ENCODE measurements at places on chromosomes 1 and 21. TPM values are rescaled to one million over a fixed set of nuclear protein-coding genes. Genes with fewer than 3 reads are reported as not detected.

Gene CRNN
- not detected for total RNA-seq

Gene HES3
- not detected for total RNA-seq

DNA sequence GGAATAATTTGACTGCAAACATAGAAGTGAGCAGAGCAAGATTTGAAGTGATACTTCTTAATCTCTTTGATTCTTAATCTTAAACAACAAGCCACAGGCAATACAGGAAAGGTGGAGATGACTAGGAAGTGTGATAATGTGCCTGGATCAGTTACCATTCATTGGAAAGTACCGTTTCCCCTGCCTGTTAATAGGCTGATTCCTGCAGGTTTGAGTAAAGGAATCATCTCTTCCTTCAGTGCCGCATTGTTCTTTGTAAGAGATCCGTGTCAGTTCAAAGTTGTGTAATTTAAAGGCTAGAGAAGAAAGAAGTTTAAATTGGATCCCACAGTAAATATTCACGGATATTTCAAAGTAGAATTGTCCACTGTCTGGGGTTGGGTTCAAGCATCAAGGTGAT lies 43.5 kb upstream of the BCL10 start:
- DNase-seq, result no peak

DNA sequence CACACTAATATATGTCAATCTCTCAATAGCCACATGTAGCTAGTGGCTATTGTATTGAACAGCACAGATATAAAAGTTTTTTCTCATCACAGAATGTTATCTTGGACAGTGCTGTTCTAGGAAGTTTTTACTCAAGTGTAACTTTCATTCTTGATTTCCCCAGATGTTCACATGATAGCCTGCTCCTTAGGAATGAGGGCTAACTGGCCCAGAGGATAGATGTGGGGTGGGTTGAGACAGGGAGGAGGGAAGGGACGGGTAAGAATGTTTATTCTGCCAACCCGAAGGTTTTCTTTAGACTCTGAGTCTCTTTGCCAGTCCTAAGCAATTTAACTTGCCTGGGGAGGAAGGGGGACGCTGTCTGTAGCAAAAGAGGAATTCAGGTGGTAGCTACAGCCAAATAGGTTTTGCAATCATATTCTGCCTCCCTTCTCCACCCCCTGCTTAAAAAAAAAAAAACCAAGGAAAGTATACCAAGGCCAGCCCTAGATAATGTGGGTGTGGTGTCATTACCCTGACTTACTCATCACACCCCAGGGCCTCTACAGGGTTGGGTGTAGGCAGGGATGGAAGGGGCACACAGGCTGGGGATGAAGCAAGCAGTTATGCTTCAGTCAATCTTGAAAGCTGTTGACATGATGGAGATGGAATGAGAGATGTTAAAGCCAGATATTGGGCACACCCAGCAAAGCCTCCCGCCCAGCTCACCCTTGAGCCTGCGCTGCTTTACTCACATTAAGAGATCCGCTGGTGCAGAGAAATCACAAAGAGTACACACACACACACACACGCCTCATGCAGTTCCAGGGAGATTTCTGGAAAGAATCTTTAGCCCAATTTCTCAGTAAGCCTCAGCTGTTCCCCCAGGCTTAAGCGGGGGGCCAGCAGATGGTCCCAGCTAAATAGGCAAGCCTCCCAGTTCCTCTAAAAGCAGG lies 59.9 kb downstream of the PLXNA2 start:
- no peak for DNase-seq

DNA sequence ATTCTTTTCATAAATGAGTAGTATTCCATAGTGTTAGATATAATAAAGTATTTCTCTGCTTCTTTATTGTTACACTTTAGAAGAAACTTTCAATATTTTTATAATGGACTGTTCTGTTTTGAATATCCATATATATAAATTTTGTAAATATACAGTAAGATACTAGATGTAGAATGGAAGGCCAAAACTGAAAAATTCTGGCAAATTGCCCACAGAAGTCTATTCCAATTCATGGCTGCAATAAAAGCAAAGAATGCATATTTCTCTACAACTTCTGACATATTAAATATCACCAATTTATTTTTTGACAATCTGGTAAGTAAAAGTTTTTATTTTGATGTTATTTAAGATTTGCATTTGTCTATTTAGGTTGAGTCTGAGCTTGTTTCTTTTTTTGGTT lies 532.5 kb downstream of the NCAM2 start:
- no peak for DNase-seq

DNA sequence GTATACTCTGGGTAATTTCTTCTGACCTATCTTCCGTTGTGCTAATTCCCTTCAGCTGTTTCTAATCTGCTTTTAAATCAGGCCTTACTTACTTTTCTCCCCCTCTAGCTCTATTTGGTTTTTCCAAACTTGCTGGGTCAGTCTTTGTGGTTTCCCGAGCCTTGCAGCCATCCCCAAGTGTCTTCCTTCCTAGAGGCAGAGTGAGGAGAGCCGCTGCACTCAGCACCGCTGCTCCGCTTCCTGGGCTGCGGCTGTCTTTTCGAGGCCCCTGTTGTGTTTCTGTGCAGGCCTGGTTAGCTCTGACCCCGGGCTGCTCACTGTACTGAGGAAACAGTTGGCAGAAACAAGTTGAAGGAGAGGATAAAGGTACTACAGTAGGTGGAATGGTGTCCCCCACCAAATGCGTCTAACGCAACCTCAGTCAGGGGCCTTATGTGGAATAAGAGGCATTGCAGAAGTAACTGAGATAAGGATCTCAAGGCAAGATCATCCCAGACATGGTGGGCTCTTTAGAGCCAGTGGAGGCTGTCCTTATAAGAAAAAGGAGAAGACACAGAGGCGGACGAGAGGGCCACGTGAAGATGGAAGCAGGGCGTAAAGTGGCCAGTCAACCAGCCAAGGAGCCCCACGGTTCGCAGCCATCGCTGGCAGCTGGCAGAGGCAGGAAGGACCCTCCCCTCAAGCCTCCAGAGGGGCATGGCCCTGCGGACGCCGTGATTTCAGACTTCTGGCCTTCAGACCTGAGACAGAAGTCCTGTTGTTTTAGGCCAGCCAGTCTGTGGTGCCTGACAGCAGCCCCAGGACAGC lies 10.5 kb downstream of the WNT9A start:
- DNase-seq, result no peak

Gene NR5A2
- 0.10 TPM for total RNA-seq

- DNase-seq, result no peak
Measured at GRCh38 chr1:46451948-46452930, 37.4 kb upstream of the DMBX1 start.

DNA sequence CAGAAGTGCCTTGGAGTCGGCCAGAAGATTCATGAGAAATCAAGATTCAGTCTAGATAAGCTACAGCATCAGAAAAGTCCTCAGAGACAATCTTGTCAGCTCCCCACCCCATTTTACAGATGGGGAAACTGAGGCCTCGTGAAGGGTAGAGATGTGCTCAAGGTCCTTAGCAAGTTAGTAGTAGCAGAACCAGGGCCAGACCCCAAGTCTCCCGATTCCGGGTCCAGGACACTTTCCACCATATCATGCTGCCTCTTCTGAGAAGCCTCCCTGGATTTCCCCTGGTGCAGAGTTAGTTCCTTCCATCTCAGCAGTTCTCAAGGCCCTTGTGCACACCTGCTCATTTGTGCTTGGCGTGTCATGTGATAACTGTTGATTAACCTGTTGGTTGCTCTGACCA lies 91.5 kb upstream of the ACTL8 start:
- DNase-seq, result no peak

GRCh38 chr1:172069534-172069933 lies 228.2 kb downstream of the DNM3 start:
- DNase-seq, result no peak

GRCh38 chr1:76503100-76503499 lies 364.2 kb upstream of the ST6GALNAC5 start:
- DNase-seq, result no peak

DNA sequence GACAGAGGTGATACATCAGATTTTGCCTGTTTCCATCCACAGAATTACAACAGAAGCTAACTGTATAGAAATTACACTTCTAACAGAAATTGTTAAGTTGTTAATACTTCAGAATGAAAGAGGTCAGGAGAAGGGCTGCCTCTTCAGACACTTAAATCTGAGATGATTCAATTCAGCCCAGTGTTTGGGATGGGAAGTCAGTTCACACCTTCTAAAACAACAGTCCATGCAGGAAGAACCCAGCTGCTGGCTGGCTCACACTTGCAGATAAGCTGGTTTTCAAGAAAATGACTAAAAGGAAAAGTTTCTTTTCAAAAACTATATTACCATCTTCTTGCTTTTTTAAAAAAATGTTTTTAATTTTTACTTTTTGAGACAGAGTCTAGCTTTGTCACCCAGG lies 132.4 kb downstream of the SMYD2 start:
- no peak for DNase-seq

GRCh38 chr21:39649526-39649925 lies 36.8 kb downstream of the B3GALT5 start:
- no peak for DNase-seq

DNA sequence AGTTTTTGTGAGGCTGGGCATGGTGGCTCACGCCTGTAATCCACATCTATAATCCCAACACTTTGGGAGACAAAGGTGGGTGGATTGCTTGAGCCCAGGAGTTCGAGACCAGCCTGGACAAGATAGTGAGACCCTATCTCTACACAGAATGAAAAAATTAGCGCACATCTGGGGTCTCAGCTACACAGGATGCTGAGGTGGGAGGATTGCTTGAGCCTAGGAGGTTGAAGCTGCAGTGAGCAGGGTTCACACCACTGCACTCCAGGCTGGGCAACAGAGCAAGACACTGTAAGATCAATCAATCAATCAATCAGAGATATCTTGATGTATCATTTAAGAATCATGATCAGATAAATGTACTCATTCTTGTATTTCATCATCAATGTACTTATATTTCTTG lies 7.1 kb downstream of the ZYG11B start:
- no peak for DNase-seq

- DNase-seq, result no peak
Measured at GRCh38 chr1:53645690-53646078, 93.3 kb downstream of the GLIS1 start.

GRCh38 chr1:232292818-232293217 lies 337.1 kb downstream of the SIPA1L2 start:
- DNase-seq, result no peak

DNA sequence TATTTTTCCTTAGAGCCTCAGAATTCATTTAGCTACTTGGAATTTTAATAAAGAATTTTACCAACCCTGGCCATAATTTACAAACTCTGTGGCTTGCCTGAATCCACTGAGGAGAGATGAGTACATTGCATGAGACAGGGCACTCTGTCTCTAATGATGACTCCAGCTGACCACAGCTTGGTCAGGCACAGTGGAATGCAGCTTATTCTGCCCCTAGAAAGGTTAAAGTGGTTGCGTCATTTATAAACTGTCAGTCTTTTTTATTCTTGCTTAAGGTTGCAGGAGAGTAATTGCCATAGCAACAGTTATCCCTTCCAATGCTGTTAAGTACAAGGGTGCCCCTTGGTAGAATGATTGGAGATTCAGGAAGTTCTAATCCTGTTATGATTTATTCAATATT lies 28.3 kb downstream of the PDE4B start:
- no peak for DNase-seq

- no peak for DNase-seq
Measured at GRCh38 chr1:245001252-245001651, 136.9 kb upstream of the HNRNPU start.

DNA sequence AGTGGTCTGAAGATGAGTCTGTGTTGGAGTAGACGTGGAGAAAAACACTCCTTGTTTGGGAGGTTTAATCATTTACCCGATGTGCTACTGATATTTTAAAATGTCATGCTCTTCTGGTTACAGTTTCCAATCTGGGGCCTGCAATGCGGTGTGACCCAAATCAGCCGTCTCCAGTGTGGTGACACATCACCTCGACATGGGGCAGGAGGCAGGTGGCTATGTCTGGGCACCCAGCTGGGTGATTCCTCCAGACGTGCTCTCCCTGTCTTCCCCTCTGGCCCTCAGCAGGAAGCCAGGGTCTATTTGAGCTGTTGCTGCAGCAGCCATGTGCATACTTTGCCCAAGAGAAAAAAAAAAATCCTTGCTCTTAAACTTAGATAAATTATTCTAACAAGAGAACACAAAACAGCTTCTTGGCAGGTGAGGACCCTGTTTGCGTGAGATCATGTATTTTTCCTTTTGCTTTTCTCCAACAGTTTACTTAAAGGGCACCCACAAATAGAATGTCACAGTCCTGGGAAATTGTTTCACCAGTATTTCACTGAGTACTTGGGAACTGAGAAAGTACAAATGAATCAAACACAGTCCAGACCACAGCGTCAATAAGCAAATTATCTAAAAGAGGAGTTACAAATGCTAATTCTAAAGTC lies 38.9 kb upstream of the MAP10 start:
- DNase-seq, result no peak

DNA sequence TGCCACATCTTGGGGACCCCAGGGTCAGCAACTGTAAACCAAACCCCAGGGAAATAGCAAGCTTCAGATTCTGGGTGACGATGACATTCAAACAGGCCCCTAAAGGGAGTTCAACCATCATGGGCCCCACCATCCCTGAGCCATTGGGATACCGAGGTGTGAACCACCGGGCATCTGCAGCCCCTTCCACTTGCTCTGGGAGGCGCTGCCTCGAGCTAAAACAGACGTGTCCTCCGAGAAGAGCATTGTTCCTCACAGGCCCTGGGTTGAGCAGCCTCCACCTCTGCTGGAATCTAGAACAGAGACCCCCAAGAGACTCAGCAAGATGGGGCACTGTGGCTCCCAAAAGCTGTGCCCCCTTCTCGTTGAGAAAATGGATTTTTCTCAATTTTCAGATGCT lies 19.0 kb upstream of the EFHD2 start:
- no peak for DNase-seq

DNA sequence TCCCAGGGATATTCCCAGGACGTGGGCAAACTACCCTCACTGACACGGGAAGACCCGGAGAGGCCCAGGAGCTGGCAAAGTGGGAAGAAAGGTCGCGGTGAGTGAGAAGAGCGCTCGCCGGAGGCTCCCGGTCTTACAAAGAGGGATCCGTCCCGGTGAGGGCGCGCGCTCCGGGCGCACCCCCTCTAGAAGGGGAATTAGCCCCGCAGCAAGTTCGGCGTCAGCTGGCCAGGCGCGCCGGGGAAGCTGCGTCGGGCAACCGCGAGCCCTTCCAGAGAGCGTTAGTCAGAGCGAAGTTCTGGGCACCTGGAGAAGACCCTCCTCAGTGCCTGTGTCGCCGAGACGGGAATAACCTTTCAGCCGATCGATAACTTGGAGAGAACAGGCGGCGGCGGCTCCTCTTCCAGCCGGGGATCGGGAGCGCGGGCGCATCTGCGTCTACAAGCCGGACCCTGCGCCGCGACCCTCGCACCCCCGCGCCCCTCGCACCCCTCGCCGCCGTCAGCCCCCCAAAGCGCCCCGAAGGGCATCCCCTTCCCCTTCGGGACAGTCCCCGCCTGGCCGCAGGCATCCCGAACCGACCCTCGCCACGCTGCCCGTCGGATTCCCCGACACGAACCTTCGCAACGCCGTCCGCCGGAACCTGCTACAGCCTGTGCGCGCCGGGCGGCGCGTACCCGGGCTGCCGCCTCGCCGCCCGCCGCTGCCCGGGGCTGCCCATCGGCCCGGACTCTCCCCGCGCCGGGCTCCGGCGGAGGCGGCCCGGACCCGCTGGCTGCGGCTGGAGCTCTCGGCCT lies 485 bp downstream of the SIPA1L2 start:
- peak; percentile 13 for DNase-seq

Gene NEK2
- total RNA-seq, result 0.16 TPM

- no peak for DNase-seq
Measured at GRCh38 chr1:11245248-11245647, 17.1 kb downstream of the MTOR start.

GRCh38 chr1:88175631-88176226 lies 508.3 kb upstream of the PKN2 start:
- no peak for DNase-seq
